ENCODE measurements at places on chromosomes 7 and 10.

DNA sequence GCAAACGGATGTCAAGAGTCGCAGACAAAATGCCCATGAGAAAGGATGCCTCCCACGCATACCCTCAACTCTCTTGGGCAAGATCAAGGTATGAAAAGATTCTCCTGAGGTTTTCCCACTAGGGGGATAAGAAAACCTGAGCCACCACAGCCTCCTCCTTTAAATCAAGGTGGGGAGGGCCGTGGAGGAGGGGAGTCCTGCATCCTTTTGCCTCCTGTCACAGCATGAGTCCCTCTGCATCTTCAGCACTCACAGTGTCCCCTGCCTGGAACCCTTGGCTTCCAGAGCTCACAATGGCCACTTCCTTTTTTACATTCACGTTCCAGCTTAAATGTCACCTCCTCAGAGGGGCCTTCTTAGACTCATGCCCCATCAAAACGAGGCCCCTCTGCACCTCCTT lies 207.6 kb downstream of the GLI3 start:
- DNase-seq, result no peak

GRCh38 chr7:122532406-122533269 lies 166.3 kb downstream of the RNF133 start:
- DNase-seq, result peak; percentile 1

DNA sequence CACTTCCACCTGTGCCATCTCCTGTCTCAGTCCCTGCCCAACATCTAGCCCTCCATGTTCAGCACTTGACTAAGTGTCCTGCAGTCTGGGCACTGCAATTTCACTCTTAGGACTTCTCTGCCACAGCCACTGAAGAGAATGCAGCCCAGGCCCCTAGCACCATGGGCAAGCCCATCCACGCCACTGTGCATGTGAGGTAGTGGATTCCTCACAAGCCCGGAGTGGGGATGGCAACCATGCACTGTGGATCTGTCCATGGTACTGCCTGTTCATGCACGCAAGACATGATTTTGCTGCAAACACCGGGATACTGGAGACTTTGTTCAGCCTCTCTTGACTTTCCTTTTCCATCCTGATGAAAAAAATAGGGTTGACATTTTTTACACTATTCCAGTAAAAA lies 12.3 kb downstream of the DDC start:
- no peak for DNase-seq

DNA sequence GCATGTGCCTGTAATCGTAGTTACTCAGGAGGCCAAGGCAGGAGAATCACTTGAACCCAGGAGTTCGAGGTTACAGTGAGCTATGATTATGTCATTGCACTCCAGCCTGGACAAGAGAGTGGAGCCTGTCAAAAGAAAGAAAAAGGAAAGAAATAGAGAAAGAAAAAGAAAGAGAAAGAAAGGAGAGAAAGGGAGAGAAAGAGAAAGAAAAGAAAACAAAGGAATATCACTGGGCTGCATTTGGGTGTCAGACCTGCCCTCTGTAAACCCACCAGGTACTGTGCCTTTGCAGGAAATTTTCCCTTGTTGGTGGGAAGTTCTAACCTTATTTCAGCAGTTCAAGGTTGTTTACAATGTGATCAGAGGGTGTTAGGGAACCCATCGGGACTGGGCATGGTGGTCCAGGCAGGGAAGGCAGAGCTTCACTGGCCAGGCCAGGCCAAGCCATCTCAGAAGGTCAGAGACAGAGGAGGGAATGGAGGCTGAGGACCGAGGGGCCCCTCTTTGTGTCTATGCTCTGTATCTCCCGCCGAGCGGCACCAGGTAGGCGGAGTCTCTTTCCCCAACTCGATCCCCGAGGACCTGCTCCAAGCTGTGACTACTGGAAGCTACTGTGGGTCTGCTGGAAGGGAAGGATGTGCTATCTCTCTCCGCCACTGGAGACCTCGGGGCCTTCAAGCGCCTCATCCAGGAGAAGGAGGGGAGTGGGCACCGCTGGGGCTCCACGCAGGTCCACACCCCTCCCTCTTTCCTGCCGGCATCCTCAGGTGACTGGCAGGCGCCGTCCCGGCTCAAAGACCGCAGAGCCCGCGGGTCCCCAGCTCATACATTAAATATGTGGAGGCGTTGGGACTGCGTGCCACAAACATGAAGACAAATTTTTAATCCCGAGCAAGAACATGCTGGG lies 15.2 kb upstream of the KAZALD1 start:
- no peak for DNase-seq

DNA sequence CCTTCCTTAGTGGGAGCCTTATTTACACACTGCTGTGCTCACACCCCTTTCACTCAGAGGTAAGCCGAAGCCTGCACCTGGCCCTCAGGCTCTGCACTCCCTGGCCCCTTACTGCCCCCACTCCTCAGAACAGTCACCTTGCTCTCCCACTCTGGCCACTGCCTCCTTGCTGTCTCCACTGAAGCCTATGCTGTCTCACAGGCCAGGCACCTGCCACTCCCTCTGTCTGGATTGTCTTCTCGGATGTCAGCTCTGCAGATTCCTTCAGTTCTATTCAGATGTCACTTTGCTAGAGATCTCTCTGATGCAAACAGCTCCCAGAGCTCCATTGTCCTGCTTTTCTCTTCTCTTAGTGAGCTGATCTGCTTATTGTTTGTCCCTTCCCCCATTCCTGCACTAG lies 390.7 kb downstream of the DPP6 start:
- DNase-seq, result no peak

DNA sequence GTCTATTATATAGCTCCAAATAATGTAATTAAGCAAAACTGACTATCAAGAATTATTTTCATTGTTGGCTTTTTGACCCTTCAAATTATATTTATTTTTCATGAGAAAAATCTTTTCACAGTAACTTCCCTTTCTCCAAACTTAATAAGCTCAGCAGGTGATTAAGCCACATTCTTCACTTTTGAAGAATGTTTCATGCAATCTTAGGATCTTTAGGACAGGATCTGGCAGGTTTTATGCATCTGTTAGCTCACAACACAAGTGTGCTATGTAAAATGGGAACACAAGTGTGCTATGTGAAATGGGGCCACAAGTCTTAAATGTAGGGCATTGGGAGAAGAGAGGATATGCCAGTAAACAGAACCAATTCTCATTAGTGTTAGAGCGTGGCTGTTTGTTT lies 26.3 kb downstream of the BCAP29 start:
- no peak for DNase-seq

DNA sequence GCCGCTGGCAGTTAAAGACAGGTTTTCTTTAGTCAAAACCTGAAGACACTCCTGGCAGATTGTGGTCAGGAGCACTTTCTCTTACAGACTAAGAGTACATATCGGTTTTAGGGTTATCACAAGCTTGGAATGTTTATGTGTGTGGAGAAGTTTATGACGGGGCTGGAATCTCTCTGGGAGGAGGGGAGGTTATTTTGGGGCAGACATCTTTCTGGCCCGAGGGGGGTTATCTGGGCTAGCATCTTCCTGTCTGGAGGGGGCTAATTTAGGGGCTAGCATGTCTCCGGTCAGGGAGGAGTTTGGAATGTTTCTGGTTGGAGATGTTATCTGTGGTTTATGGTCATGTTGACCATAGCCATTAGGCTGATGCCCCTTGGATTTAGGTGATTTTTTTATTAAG lies 141.2 kb upstream of the KIF5B start:
- no peak for DNase-seq

DNA sequence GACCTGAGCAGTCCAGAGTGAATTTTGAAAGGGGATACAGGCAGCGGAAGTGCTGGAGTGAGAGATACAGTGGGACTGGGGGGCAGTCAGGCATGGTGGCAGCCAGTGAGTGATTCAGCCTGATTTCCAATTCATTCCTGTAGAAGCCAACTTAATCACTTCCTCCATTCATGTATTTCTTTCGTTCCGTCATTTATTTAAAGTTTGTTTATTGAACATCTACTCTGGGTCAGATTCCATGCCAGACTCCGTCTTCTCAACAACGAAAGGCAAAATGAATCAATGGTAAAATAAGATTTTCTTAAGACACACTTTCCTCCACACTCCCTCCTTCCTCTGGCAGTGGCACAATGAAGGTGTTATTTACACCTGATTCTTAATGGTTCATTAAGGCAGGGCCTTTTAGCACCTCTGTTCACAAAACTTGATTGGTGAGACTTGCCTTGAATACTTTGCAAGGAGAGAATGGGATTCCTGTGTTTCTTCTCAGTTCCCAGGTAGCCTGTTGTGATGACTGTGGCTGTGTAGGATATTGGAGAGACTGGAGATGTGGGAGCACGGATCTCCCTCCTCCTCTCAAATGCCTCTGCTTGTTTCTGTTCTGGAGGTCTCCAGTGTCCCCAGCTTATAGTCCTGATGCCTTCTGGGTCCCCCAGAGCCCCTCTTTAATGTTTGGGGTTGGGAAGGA lies 27.9 kb downstream of the ADCYAP1R1 start:
- DNase-seq, result no peak

GRCh38 chr7:105325216-105325904 lies 63.4 kb downstream of the SRPK2 start:
- DNase-seq, result no peak

DNA sequence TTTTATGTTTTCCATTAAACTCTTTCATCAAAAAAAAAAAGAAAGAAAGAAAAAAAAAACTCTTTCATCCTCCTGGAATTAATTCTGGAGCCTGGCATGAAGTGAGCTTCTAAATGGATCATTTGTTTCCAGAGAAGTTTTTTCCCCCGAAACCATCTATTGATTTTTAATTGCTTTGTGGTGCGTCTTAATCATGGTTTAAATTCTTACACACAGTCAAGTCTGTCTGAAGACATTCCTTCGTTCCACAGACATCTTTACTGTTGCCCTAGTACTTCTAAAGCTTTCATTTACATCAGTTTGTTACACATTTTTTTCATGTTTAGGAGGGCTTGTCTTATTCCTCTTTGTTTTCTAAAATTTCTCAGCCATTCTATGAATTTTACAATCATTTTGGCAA lies 493.4 kb upstream of the FOXK1 start:
- DNase-seq, result no peak

DNA sequence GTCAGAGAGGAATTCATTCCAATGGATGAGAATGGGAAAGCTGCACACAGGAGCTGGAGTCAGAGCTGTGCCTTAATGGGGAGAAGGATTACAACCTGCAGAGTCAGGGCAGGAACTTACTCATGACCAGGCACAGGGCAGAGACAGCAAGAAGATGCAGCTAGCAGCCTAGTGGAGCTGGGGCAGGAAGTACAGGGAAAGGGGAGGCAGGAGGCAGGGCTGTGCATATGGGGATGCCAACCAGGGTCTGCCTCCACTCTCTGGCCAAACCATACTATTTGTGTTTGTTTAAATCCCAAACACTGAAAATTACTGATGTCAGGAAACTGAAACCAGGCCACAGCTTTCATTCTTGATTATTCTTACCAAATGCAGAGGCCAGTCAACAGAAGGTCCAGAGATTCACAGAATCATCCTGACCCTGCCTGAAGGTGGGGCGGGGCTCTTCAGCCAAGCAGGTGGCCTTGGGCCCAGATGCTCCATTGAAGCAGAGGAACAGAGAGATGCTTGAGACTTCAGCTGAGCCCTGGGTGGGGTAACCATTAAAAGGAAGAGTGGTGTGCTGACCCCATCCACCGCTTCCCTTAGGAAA lies 461.9 kb downstream of the KCNMA1 start:
- DNase-seq, result no peak
